ENCODE measurements at places on chromosomes 16 and 17.
A peak's percentile ranks its signal among the peaks of the same experiment; 100 is the strongest.

DNA sequence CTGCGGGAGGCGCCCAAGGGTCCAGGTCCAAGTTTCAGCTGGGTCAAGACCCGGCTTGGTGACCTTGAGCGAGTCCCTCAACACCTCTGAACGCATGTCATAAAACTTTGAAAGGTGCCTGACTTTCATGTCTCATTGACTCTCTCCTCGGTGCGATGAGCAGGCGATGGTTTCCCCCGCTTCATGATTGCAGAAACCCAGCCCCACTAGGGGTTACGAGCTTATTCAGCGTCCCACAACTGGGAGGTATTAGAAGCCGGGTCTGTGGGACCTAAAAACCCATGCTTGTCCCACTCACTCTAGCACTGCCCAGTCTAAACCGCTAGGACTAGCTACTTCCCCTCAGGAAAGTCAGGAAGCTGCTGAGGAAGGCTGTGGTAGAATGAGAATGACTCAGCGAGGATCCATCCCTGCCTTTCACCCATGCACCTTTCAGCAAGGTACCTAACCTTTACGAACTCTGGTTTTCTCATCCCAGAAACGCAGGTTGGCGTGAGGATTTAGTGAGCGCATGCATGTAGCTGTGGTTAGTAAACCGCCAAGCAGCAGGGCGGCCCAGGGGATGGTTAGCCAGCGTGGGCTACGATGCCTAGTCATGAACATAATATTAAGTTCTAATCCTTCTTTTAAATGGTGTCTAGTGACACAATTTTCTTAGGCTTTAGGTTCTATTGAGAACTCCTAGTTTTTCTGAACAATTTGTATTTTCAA lies 26.2 kb upstream of the RFFL start:
- no peak for DNase-seq

GRCh38 chr16:924806-925205 lies 46.0 kb downstream of the LMF1 start:
- no peak for DNase-seq

DNA sequence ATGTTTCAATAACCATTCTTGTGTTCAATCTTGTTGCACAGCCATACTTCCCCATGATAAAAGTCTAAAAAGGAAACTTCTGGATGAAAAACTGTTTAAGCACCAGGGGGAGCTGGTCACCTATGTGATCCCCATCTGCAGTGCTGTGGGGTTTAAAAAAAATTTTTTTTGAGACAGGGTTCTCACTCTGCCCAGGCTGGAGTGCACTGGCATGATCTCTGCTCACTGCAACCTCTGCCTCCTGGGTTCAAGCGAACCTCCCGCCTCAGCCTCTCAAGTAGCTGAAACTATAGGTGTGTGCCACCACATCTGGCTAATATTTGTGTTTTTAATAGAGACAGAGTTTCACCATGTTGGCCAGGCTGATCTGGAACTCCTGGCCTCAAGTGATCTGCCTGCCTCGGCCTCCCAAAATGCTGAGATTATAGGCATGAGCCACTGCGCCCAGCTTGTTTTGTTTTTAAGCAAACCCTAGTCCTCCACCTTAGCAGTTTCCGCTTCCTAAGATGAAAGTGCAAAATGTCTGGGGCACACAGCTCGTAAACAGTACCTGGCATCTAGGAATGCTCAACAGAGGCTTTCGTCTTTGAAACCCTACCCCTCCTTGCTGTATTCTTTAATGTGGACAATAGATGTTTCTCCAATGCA lies 25.4 kb downstream of the DNAJA2 start:
- DNase-seq: no peak

- DNase-seq: no peak
These were observed 31.9 kb downstream of the POLR2A start for GRCh38 chr17:7515911-7516610.

DNA sequence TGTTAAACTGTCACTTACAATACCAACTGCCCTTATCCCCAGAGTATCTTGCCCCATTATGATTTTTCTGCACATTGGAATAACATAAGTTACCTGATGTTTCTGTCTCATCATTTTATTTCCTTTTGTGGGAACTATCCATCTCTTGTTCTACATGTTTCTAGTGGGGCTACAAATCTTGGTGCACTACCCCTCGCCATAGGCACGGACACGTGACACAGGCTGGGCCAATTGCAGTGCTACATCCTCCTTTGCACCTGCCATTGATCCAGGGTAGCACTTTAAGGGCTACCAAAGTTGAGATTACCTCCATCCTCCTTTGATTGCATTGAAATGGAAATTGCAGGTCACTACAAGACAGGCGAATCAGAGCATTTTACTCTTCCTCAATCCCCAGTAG lies 14.2 kb upstream of the SYT17 start:
- no peak for DNase-seq

DNA sequence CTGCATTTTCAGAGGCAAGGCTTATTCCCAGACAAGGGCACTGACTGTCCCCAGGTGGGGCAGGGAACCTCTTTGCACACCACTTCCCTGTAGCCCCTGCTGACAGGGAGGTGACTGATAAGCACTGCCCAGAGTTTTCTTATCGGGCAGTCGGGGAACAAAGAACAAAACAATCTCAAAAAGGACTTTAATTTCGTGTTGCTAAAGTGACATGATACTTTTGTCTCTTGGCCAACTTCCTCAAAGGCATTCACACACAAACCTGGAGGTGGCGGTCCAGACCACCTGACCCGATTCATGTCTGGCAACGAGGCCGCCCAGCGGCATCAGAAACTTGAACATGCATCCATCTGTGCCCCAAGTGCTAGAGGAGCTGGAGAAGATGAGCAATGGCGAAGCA lies 28.9 kb downstream of the ZDHHC7 start:
- no peak for DNase-seq

DNA sequence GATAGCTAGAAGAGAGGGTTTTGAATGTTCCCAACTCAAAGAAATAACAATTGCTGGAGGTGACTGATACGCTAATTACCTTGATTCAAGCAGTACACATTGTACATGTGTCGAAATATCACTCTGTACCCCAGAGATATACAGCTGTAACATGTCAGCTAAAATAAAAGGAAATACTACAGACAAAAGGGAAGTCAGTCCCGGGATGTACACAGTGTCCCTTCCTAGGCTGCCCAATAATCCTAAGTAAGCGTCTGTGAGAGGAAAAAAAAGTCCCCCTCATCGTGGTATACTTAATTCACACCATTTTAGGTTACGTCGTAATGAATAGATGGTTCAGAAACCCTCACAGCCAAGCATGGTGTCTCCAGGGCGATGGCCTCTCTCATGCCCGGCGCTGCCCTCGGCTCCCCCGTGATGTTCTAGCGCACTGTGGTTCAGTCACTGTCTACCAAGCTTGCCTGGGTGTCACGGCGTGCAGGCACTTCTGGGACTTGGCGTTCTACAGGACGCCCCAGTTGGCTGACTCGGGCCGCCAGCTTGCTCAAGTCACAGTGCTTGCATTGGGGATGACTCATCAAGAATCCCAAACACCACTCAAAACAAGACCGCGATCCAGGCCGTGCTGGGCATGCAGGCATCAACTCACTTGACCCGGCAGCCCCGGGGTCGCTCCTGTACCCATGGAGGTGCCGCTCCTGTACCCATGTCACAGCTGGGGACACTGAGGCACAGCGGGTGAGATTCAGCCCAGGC lies 27.6 kb downstream of the CCDC40 start:
- DNase-seq: no peak

DNA sequence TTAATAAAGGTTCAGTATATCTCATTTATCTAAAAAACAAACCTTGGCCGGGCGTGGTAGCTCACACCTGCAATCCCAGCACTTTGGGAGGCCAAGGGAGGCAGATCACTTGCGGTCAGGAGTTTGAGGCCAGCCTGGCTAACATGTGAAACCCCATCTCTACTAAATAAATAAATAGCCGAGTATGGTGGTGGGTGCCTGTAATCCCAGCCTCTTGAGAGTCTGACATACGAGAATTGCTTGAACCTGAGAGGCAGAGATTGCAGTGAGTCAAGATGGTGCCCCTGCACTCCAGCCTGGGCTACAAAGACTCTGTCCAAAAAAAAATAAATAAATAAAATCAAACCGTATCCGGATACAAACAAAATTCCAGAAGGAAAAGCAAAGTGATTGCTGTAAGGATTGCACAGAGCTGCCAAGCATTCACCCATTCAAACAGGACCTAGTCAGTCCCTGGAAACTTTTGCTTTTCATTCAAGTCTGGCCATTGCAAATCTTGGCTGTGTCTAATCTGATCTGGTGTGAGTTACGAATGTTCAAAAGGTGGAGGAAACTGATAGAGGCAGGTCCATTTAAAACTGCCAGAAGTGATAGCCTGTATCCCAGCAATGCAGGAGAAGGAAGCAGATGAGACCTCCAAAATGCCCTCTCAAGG lies 102.5 kb upstream of the CLEC3A start:
- DNase-seq: no peak

- no peak for DNase-seq
These were observed 63.9 kb downstream of the RTN4RL1 start for GRCh38 chr17:1961189-1961588.

- DNase-seq: no peak
These were observed 2.1 kb downstream of the CLTC start for GRCh38 chr17:59621771-59622170.

- no peak for DNase-seq
These were observed 684 bp upstream of the SPIRE2 start for GRCh38 chr16:89827383-89828198.

DNA sequence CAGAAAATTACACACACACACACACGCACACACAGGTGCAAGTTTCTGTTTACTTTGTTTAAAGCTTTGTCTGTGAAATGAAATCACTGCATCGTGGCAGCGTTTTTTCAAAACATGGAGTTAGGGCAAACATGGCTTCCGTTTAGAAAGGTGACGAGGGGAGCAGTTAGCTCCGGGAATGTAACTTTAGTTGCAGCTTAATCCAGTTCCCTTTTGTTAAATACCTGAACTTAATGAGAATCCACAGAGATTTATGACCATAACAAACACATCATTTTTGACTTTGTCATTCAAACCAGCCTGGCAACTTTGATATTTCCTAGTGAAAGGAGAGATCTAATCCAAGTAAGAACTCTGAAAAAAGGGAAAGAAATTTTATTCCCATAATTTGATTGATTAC lies 12.1 kb downstream of the HS3ST3A1 start:
- DNase-seq: no peak

DNA sequence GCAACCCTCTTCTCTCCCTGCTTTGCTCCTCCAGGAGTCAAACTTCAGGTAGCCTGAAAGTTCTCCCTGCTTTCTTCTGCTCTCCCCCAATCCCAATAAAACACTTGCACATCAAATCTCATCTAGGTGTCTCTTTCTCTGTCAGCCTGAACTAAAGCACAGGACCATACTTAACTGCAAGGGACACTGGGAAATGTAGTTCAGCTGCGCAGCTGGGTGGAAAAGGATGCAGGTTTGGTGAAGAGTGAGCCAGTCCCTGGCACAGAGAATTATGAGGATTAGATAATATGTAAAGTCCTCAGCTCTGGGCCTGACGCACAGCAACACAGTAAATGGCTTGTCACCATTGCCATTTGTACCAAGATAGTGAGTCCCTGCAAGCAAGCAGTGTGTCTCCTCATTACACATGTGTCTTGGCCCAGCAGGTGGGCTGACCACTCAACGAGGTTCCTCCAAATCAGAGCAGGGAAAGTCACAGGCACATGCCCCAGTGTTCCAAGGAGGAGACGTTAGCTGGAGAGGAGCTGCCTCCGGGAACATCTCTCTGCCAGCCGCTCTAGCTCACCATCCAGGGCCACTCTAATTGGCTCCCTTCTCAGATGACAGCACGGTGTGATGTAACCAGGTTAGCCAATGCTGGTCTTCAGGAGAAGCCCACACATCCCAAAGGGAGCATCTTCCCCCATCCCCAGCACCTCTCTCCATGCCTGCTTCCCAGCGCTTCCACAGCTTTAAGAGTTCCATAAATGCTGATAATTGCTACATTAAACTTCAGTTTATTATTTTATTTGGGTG lies 29.7 kb upstream of the IRX3 start:
- no peak for DNase-seq

- no peak for DNase-seq
These were observed 265.0 kb downstream of the CPPED1 start for GRCh38 chr16:12538667-12539091.

DNA sequence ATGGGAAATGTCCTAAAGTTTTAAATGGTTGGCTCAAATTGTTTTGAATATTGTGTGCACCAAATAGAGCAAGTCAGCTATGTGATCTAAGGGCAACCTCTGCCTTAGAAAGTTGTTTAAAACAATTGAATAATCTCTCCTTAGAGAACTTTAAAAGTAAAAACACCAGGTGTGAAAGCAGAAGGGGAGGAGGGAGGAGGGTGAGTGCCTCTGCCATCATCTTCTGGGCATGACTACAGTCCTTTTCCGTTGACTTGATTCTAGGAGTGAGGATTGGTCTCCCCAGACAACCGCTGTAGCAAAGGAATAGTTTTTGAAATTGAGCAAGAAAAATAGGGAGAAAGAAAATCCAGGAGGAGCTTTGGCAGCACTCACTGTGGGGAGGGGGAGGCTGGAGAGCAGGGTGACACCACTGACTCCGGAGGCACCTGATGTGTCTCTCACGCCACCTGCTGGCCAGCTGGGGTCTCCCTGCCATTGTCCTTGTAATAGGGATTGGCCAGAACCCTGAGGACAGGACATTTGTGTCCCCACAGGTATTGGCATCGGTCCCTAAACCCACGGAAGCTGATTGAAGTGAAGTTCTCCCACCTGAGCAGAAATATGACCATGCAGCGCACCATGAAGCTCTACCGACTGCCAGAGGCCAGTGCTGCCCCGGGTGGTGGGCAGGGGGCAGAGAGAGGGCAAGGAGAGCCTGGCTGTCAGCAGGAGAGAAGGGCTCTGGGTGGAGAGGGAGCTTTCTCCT lies 33.3 kb downstream of the PLCD3 start:
- peak; percentile 59 for DNase-seq

DNA sequence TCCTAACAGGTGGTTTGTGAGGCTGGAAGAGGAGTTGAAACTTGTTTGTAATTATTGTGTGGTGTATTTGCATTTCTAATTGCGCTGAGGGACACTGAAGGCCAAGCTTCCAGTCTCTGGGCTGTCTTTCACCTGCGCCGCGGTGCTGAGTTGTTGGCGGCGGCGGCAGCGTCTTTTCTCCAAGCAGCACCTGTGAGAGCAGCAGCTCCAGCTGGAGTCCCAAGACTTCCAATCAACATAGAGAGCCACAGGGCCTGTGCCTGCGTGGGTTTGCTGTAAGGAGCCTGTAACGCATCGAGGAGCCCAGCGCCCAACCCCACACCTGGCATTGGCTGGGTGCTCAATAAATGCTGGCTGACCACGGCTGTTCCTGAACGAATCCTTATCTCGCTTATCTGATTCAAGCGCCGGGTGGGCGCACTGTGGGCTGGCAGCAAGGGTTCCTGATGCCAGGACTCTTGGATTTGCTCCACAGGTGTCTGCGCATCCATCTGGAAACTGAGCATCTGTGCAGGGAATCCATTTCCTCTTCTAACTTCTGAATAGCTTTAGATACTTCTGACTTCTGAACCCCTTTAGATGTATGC lies 138.1 kb downstream of the ASIC2 start:
- DNase-seq: no peak
